ENCODE measurements at places on chromosomes 7 and 10.

- DNase-seq = no peak
Observed at GRCh38 chr10:71494476-71494875, 97.8 kb downstream of the CDH23 start.

DNA sequence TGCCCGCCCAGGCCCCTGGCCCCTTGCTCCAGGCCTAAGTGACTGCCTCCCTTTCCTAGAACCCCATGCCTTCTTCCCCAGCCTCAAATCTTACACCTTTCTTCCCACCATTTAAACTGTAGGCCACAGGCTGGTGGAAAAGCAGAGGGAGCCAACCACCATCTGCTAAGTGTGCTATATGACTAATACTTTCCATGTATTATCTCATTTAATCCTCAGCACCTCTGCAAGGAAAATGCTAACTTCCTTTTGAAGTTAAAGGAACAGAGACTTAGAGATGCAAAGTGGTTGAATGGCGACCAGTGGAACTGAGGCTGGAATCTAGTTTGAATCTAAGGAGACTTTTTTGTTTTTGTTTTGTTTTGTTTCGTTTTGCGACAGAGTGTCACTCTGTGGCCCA is 17.8 kb upstream of the MTPAP start:
- DNase-seq = no peak

DNA sequence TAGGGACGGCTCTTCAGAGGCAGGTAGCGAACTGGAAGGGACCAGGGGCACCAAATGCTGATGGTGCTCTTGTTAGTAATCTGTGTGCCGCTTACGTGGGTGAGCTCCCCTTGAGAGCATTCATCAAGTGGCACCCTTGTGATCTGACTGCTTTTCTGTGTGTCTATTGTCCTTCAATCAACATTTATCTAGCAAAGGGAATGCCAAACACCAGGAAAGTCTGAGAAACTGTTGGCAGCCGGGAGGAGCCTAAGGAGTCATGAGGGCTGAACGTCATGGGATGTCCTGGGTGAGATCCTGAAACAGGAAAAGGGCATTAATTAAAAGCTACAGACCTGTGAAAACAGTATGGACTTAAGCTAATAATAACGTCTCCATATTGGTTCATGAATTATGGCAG is 733.1 kb downstream of the TYW1 start:
- no peak for DNase-seq

- no peak for DNase-seq
Observed at GRCh38 chr10:111109501-111110242, 32.8 kb downstream of the ADRA2A start.

GRCh38 chr7:27839099-27839498 is 99.1 kb downstream of the TAX1BP1 start:
- DNase-seq = no peak

GRCh38 chr10:25531457-25532061 is 356.8 kb downstream of the GPR158 start:
- DNase-seq = no peak

DNA sequence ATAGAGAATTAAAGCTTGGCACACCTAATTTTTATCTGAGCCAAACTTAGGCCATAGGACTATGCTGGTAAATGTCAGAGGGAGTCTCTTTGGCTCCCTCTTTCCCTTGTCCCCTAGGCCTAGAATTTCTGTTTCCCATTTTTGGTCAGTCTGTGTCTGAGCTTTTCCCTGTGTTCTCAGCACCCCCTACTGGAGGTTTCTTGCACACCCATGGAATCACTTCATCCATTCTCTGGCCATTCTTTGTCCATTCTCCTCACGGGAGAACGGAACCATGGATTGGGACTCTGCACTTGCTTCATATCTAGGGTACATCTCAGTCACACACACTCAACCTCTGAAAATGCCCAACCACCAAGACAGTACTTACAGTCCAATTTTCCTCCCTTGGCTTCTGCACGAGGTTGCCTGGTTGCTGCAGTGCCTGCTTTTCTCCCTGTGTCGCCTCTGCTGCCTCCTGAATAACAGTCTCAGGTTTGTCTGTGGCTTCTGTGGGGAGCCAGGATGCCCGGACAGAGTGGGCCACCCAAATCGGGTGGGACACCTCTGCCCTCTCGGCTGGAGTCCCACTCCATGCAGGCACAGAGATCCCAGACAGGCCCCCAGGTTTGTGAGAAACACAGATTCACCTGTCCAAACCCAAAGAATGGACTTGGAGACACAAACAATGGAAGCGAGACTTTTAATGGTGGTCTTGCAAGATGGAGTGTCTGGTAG is 35.1 kb upstream of the DNAH11 start:
- no peak for DNase-seq

DNA sequence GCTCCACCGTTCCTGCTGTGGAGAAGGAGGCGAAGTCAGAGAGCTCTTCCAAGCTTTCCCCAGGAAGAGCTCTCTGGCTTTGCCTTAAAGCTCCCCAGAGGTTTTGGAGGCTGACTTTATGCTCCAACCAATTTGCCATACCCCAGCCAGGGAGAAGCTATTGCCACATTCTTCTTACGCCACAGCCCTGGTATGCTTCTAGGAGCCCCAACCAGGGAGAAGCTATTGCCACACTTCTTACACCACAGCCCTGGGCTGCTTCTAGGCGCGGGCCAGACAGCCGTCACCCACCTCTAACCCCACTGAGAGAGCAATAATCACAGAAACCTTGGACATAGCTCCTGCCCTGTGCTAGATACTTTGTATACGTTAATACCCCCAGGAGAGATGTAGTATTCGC is 951 bp downstream of the ELOVL3 start:
- DNase-seq = peak; percentile 98

- DNase-seq = peak; percentile 68
Observed at GRCh38 chr10:112819231-112819630, 130.8 kb upstream of the TCF7L2 start.

- peak; percentile 63 for DNase-seq
Observed at GRCh38 chr7:22445140-22445743, 54.7 kb downstream of the STEAP1B start.

- DNase-seq = no peak
Observed at GRCh38 chr10:112666094-112666493, 219.1 kb downstream of the VTI1A start.

DNA sequence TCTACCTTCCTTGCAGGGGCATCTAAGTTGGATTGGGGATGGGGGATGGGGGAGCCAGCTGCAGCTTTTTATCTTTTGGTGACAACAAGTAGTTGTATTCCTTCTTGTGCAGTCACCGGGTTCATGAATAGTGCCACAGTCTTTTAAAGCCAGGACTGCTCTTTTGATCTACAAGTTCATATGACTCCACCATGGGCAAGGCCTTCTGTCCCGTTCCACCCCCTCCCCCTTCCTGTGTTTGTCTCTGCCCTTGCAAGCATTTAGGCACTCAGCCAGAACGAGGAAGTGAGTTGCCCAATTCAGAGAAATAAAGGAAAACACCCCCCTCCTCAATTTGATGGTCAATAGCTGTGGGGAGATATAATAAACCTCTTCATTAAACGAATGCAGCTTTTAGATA is 44.8 kb upstream of the EGR2 start:
- no peak for DNase-seq

GRCh38 chr10:124248056-124249045 is 155.0 kb upstream of the CHST15 start:
- DNase-seq = no peak

DNA sequence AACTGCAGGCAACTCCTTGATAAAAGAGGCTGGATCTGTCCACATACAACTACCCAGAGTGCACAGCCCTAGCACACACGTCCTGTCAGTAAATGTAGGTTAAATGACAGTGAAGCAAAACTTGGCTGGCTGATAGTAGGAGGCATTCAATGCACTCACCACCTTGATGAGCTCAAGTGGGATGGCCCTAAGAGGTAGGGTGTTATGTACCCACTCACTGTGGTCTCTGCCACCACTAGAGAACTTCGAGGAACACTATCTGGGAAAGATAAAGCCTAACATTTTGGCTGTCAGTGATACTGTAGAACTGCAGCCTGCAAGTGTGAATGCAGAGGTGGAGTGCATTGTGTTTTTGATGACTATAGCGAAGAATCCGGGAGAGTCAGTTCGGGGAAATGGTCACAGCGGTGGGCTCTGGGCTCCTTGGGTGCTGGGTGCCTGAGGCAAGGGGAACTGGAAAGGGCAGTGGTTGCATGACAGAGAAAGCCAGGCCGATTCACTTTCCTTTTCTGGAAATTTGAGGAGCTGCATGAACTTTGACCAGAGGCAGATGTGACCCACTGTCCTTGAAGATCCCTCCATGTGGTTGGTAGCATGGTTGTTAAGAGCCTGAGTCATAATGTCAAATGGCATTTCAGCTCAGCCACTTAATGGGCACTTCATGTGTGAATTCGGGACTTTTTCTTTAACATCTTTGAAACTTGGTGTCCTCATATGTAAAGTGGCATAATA is 93.1 kb upstream of the ZPBP start:
- no peak for DNase-seq

GRCh38 chr10:32104622-32105509 is 48.6 kb upstream of the KIF5B start:
- peak; percentile 90 for DNase-seq

- DNase-seq = peak; percentile 49
Observed at GRCh38 chr7:40299097-40299496, 164.3 kb downstream of the SUGCT start.

DNA sequence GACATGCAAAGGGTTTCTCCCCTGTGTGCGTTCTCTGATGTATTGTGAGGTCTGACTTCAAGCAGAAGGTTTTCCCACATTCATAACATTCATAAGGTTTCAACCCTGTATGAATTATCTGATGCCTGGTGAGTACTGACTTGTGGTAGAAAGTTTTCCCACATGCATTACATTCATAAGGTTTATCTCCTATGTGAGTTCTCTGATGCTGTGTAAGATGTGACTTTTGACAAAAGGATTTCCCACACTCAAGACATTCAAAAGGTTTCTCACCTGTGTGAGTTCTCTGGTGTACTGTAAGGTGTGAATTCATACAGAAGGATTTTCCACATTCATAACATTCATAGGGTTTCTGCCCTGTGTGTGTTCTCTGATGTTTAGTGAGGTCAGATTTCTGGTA is 45.1 kb downstream of the ZNF33B start:
- no peak for DNase-seq

GRCh38 chr10:24341371-24341770 is 132.4 kb downstream of the KIAA1217 start:
- DNase-seq = no peak

DNA sequence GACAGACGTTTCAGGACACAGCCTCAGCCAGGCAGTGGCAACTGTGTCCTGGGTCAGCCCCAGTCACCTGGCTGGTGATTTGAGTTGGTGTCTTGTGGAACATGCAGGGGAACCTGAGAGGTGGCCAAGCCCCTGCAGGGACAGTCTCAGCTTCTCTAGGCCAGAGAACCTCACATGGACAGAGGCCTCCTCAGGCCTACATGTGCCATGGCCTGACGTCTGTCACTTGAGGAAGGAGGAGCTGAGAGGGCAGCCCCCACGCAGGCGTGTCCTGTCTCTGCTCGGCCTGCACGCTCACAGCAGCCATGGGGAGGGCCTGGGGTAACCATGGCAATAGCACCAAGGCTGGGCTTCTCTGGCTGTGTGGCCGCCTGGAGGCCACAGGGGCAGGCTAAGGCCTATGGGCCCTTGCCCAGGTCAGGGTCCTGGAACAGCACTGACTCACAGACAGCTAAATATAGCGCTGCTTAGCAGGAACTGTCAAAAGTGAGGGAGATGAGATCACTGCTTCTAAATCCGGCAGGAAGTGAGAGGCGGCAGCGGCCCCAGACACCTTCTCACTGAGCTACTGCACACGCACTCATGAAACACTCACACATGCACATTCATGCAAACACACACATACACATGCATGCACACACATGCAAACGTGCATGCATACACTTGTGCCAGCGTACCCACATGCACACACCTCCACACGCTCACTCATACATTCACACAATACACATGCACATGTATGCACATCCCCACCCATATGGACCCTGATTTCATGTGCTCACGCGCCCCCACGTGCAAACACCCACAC is 57.0 kb downstream of the YKT6 start:
- DNase-seq = peak; percentile 95

DNA sequence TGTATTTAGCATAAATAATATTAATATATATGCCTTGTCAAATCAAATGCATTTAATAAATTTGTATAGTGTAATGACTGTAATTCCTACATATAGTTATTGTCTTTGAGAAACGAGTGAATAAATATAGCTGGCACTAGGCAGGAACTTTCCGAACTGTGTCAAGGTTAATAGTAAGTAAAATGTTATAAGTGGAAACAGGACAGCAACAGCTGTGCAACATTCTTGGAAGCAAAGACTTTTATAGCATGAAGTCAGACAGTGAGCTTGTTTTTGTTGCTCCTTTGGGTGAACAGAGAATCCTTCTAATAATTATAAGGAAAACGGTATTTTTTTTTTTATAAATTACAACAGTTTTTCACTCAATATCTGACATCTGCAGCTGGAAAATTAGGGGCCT is 14.0 kb upstream of the EXOC6 start:
- DNase-seq = no peak

DNA sequence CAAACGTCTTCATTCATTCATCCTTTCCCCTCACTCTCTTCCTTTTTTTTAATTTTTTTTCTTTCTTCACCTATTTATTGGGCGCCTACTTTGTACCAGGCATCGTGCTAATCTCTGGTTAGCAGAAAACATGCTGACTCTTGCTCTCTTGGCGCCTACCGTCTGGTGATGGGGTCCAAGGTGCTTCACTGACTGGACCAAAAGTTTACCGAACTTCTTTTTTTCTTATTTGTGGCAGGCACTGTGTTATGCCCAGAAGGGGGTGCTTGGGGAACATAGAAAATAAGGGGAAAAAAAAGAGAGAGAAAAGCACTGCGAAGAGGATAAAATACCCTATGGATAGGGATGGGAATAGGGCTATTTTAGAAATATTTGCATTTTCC is 505 bp upstream of the FAM204A start:
- no peak for DNase-seq

- DNase-seq = peak; percentile 71
Observed at GRCh38 chr10:10831085-10831484, 186.6 kb upstream of the CELF2 start.

DNA sequence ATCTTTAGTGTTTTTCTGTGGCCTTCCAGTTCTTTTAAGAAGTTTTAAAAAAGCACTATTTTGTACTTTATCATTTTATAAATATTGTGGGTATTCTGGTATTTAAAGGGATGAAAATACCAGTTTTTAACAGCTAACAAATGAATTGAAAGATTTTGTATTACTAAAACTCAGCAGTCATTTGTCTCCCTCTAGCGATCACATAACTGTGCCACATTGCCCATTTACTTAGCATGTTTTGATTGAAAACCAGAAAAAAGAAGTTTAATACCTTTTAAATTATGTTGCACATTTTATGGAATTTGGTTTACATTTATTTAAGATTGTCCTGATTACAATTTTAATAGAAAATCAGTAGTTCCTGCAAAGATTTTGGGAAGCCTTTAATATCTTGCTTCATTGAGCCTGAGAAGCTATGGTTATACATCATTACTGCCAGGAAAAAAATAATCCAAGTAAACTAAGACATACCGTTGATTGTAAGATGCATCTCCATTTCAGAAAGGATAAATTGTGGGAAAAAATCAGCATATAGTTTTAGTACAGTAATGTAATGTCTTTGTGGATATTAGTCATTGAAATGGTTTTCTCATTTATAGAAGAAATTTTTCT is 34.9 kb downstream of the TAX1BP1 start:
- DNase-seq = peak; percentile 23

- no peak for DNase-seq
Observed at GRCh38 chr7:41047789-41048191, 655.1 kb downstream of the INHBA start.

Data from osteoblast (primary cell).